ENCODE measurements at places on chromosomes 5 and 9.

DNA sequence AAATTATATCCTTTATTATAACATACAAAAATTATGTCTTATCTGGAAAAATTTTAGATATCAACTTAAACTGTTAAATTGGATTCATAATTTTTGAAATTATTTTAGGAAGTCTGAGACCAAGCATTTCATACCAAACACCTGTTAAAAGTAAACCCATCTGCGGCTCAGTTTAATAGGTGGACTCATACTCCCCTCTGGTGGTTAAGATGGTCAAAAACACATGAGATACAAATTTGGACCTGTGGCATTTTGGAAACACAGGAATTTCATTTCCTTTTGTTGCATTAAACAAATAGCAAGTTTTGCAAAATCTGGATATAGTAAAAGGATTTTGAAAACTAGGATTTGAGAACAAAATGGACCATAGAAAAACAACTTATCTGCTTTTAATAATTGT is 53.7 kb downstream of the RGMB start:
- H3K27me3 ChIP-seq, result no peaks in the 10 kb centered on the region
- H3K36me3 ChIP-seq, result no peaks in the 10 kb centered on the region
- DNase-seq, result no peak
- H3K4me3 ChIP-seq, result no peak overlapping the region
- H3K4me1 ChIP-seq, result no peaks in the 10 kb centered on the region

DNA sequence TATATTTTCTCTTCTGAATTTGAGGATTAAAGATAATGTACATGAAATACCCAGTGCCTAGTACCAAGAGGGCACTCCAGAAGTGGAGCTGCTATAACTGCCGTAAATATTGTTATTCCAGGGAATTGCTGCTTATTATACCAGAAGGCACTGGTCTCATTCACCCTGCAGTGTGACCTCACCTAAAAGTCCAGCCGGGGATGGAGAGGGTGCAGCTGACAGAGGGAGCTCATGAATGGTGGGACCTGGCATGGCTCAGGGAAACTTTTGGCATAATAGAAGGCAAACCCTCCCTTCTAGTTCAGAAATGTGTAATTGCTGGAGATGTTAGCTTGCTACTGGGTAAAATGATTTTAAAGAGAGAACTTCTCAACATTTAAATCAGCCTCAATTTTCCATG is 108.5 kb downstream of the MVB12B start:
- DNase-seq, result no peak
- H3K4me1 ChIP-seq, result peaks cover 9% of the 10 kb centered on the region
- peaks cover 2% of the 10 kb centered on the region for H3K27me3 ChIP-seq
- H3K27ac ChIP-seq, result no peak overlapping the region
- H3K4me3 ChIP-seq, result no peak overlapping the region
- no peaks in the 10 kb centered on the region for H3K36me3 ChIP-seq

- no peak overlapping the region for H3K27ac ChIP-seq
- H3K4me1 ChIP-seq, result no peaks in the 10 kb centered on the region
- H3K36me3 ChIP-seq, result no peaks in the 10 kb centered on the region
- peaks cover 14% of the 10 kb centered on the region for H3K27me3 ChIP-seq
These were observed 175.8 kb upstream of the KLF9 start for GRCh38 chr9:70590315-70590677.

GRCh38 chr5:174794931-174795672 is 70.7 kb downstream of the MSX2 start:
- no peaks in the 10 kb centered on the region for H3K4me1 ChIP-seq
- no peak overlapping the region for H3K27ac ChIP-seq
- no peak overlapping the region for H3K4me3 ChIP-seq
- peaks cover 11% of the 10 kb centered on the region for H3K27me3 ChIP-seq
- H3K36me3 ChIP-seq, result no peaks in the 10 kb centered on the region

DNA sequence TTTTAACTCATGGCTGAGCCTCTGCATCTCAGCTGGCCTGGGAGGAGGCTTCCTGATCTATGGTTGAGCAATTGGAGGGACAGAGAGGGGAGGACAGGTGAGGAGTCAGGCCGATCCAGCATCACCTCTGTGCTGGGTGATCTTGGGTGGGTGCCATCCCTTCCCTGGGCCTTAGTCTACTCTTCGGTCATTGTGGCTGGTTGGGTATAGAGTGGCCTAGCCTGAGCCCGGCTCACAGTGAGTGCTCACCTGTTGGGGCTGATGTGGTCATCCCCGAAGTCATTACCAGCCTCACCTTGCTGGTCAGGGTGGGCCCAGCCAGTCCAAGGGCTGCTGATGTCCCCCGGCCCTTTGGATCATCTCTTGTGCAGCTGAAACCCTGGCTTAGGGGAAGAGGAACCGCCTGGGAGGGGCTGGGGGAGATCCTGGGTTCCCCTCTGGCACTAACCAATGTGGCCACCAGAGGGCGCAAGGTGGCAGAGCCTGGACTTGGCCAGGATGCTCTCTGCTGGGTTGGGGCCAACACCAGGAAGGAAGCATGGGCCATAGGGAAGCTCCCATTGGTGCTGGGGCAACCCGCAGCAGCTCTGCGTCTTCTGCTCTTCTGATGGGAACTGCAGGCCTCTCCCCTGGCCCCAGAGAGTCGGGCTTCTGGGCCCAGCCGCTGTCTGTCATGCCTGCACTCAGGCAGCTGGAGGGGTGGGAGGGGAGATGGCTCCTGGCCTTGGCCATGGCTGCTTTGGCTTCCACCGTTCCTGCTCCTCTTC is 17.3 kb upstream of the ODF2 start:
- no peaks in the 10 kb centered on the region for H3K36me3 ChIP-seq
- no peak overlapping the region for H3K27ac ChIP-seq
- H3K27me3 ChIP-seq, result no peaks in the 10 kb centered on the region
- H3K4me1 ChIP-seq, result no peaks in the 10 kb centered on the region
- H3K4me3 ChIP-seq, result no peak overlapping the region

GRCh38 chr9:135611142-135611874 is 28.0 kb downstream of the GLT6D1 start:
- no peaks in the 10 kb centered on the region for H3K27me3 ChIP-seq
- no peaks in the 10 kb centered on the region for H3K36me3 ChIP-seq
- no peaks in the 10 kb centered on the region for H3K4me1 ChIP-seq
- H3K27ac ChIP-seq, result no peak overlapping the region

GRCh38 chr9:74570879-74571512 is 73.9 kb downstream of the RORB start:
- H3K4me1 ChIP-seq, result no peaks in the 10 kb centered on the region
- no peak overlapping the region for H3K27ac ChIP-seq
- no peak overlapping the region for H3K4me3 ChIP-seq
- DNase-seq, result no peak

DNA sequence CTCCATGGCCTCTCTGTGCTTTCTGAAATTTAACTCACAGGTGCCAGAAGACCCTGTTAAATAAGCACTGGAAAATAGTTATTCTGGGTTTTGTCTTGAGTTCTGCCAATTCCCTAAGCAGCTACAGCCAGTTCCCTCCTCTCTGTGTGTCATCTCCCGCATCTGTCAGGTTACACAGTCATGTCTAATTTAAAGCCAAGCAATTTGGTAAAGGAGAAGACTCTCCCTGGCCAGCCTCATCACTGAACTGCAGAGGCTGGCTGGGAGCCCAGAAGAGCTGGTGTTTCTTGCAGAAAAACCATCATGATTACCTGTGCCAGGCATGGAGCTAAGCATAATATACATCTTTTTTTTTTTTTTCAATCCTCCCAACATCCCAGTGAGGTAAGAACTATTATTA is 141.3 kb upstream of the ZNF366 start:
- H3K4me1 ChIP-seq, result no peaks in the 10 kb centered on the region
- H3K27me3 ChIP-seq, result peaks cover 13% of the 10 kb centered on the region
- DNase-seq, result no peak
- H3K4me3 ChIP-seq, result no peak overlapping the region
- H3K27ac ChIP-seq, result no peak overlapping the region

DNA sequence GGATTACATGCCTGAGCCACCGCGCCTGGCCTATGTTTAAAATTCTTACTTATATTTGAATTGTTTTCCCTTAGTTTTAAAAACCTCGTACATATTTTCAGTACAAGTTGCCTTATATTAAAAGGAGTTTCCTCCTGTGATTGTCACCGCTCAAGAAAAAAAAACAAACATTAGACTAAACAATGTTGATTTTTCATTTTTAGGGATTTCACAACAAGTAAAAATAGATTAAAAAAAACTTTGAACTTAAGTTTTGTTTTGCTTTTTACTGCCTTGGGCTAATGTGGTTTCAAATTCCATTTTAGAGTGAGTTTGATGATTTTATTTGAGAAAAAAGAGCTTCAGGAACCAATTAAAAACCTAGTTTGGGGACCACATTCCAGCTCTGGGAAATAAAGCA is 1196.6 kb upstream of the CDH18 start:
- no peak overlapping the region for H3K27ac ChIP-seq
- DNase-seq, result no peak
- H3K4me3 ChIP-seq, result no peak overlapping the region
- H3K27me3 ChIP-seq, result no peaks in the 10 kb centered on the region
- no peaks in the 10 kb centered on the region for H3K4me1 ChIP-seq

GRCh38 chr9:124110307-124110915 is 98.8 kb downstream of the LHX2 start:
- H3K27ac ChIP-seq, result no peak overlapping the region
- no peaks in the 10 kb centered on the region for H3K36me3 ChIP-seq
- peaks cover 19% of the 10 kb centered on the region for H3K27me3 ChIP-seq
- H3K4me3 ChIP-seq, result no peak overlapping the region
- no peak for DNase-seq

- no peak overlapping the region for H3K27ac ChIP-seq
- H3K27me3 ChIP-seq, result no peaks in the 10 kb centered on the region
- H3K36me3 ChIP-seq, result peaks cover 6% of the 10 kb centered on the region
- no peak overlapping the region for H3K4me3 ChIP-seq
These were observed 6.0 kb downstream of the OR13D1 start for GRCh38 chr9:104700306-104700705.

- no peak overlapping the region for H3K27ac ChIP-seq
- no peaks in the 10 kb centered on the region for H3K27me3 ChIP-seq
- no peak overlapping the region for H3K4me3 ChIP-seq
- peaks cover 20% of the 10 kb centered on the region for H3K36me3 ChIP-seq
- DNase-seq, result no peak
These were observed 45.4 kb downstream of the ZNF618 start for GRCh38 chr9:113921396-113921925.

- H3K27me3 ChIP-seq, result peaks cover 7% of the 10 kb centered on the region
- no peaks in the 10 kb centered on the region for H3K36me3 ChIP-seq
- no peak overlapping the region for H3K4me3 ChIP-seq
- no peak overlapping the region for H3K27ac ChIP-seq
- peaks cover 4% of the 10 kb centered on the region for H3K4me1 ChIP-seq
- no peak for DNase-seq
These were observed 113.1 kb downstream of the C9orf50 start for GRCh38 chr9:129507805-129508204.

DNA sequence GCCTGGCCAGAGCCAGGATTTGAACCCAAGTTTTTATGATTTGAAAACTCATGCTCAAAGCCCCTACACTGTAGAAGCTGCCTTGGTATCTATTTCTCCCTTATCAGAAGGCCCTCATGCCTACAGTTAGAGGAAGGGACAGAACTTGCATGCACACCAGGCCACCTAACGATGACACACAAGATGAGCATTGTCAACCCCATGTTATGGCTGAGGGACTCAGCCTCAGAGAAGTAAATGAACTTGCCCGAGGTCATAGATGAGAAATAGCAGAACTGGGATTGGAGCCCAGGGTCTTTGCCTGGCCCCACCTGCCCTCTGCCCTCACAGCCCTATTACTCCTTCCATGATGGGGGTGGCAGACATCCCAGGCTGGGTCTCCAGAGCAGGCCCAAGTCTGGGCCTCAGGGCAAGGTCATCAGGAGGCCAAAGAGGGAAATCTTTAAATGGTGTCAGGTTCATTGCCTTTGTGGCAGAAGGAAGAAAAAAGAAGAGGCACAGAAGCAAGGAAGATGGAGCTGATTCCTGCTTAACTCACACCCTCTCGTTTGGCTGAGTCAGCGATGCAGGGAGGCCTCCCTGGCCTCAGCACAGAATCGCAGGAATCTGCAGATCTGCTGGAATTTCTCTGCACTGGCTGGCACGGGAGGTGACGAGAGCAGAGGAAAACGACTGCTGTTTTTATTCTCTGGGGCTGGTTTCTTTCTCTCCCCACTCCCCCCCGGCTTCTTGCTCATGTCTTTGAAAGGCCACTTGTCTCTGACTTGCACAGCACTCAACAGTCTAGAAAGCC is 20.6 kb upstream of the CRB2 start:
- no peak overlapping the region for H3K4me3 ChIP-seq
- H3K36me3 ChIP-seq, result no peaks in the 10 kb centered on the region
- peaks cover 20% of the 10 kb centered on the region for H3K4me1 ChIP-seq
- no peak overlapping the region for H3K27ac ChIP-seq
- H3K27me3 ChIP-seq, result no peaks in the 10 kb centered on the region
- no peak for DNase-seq

- peak overlapping the region; percentile 92 for H3K4me3 ChIP-seq
- H3K27me3 ChIP-seq, result no peaks in the 10 kb centered on the region
- peak overlapping the region; percentile 86 for H3K27ac ChIP-seq
- H3K36me3 ChIP-seq, result no peaks in the 10 kb centered on the region
- DNase-seq, result no peak
These were observed 1.4 kb downstream of the PBX3 start for GRCh38 chr9:125748446-125749099.

DNA sequence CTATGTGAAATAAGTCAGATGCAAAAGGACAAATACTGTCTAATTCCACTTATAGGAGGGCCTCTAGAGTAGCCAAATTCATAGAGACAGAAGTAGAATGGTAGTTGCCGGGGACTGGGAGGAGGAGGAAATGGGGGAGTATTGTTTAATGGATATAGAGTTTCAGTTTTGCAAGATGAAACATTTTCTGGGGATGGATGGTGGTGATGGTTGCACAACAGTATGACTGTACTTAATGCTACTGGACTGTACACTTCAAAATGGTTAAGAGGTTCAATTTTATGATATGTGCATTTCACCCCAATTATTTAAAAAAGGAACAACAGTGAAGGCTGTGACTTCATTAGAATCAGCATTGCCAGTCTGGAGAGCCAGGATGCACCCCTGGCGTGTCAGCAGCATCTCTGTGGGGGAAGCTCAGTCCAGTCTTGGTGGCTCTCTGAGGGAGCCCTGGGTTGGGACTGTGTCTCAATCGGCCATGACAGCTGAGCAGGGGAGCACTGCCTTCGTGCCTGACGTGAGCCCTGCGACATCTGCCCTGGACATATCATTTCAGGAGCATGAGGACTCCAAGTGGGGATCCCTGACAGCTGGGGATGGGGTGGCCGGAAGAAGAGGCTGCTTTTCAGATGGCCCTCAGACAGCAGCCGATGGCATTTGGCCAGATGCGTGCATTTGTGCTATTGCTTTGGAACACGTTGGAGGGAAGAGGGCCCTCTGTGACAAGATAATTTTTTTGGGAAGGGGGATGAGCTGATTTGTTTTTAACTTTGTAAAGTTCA is 130.8 kb upstream of the STC2 start:
- DNase-seq, result no peak
- H3K4me1 ChIP-seq, result no peaks in the 10 kb centered on the region
- peaks cover 18% of the 10 kb centered on the region for H3K27me3 ChIP-seq
- no peaks in the 10 kb centered on the region for H3K36me3 ChIP-seq

- no peaks in the 10 kb centered on the region for H3K27me3 ChIP-seq
- no peaks in the 10 kb centered on the region for H3K36me3 ChIP-seq
- H3K27ac ChIP-seq, result no peak overlapping the region
- DNase-seq, result no peak
- no peak overlapping the region for H3K4me3 ChIP-seq
- H3K4me1 ChIP-seq, result no peaks in the 10 kb centered on the region
These were observed 95.2 kb downstream of the PLCXD3 start for GRCh38 chr5:41415242-41415641.
